Eye (tissue), 1 donor: ENCODE measurements at places on chromosomes 2 and 18.

DNA sequence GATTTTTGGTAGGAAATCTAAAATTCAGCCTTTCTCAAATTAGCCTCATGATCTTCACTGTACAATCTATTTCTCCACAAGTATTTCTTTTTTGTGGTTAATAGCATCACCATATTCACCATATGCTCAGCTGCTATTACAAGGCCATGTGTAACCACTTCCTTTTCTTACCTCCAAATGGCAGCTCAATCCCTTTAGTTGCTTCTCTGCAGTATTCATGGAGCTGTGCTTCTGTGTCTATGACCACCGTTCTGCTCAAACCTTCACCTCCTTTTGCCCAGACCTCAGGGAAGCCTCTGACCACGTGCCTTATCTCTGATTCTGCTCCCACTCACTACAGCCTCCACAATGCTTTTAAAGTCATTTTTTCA, 126.7 kb upstream of the TMEM200C start:
- no peak for DNase-seq

DNA sequence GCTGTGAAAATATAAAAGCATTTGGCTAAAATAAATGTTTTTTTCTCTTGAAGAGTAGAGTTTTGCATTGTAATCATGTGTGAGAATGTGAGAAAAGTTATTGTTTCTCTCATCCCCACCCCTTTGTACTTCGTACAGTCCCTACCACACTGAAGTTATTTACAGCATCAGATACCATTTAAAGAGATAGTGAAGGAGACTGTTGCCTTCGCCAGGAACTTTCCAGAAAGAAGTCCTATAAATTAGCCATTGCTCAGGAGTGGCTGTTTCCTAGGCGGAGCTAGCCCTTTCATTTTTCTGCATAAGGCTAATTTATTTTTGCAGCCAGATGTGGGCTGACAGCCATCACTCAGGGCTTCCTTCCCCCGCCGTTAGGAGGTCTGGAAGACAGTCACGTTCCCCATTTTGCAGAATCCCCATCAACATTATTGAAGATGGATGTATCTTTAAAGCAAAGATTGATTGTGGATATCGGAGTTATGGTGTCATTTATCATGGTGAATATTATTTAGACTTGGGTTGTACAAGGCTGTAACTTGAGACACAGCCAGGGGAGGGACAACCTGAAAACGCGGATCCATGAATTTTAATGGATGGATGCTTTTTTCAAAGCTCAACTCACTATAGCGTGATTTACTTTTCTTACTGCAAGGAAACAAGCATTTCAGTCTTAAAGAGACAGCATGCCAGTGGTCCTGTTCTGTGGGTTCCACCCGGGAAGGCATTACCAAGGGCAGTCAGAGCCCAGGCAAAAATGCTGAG, 17.1 kb downstream of the TSHZ1 start:
- no peak for DNase-seq

- DNase-seq = no peak
These were observed 91.7 kb upstream of the SEC11C start for GRCh38 chr18:59048048-59048363.

DNA sequence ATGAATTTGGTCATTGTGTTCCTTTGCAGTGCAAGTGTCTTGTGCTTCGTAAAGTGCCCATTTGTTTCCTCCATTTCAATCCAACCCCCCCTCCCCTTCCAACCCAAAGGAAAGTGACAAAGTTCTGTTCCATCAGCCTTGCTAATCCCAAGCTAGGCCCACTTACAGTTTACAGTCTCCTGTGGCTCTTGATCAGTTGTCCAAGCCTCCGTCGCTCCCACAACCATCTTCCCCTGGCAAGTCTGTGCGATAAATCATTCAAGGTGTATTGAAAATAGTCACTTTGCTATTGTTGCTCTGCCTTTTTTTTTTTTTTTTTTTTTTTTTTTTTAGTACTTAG, 6.5 kb downstream of the POU3F3 start:
- DNase-seq = peak; percentile 63

GRCh38 chr2:11435036-11435435, 30.9 kb downstream of the E2F6 start:
- no peak for DNase-seq

DNA sequence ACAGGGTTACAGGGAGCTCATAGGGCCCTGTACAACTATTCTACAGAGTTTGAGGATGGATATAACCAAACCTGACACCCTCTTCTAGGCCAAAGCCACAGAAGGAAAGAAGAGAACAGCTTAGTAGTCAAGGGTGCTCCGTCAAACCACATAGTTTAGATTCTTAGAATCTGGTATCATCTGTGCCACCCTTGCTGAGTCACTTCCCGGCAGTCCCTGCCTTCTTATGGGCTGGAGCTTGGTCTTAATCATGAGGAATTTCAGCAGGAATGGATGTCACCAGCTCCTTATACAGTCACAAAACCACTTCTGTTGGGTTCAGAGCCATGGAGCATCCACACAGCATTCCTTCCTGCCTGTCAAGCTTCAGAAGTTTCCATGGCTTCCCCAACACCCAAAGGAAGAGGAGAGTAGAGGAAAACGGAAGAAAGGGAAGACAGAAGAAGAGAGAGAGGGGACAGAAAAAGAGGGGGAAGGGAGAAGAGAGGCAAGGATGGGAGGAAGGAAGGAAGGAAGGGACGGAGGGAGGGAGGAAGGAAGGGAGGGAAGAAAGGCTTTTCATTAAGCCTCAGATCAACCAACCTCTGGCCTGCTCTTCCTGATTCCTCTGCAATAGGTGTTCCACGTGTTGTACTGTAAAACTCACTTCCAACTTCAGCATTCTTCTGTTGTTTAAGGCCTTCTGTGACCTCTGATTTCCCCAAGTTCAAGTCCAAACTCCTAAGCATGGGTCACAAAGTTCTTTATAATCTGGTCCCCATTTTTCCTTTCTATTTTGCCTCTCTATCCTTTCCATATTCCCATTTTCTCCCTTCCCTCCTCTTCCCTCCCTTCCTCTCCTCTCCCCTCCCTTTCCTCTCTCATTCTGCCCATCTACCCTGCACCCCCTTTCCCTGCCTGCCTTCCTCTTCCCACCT, 246.1 kb upstream of the TNP1 start:
- no peak for DNase-seq

- DNase-seq = no peak
These were observed 47.2 kb upstream of the XPO1 start for GRCh38 chr2:61585383-61585782.

DNA sequence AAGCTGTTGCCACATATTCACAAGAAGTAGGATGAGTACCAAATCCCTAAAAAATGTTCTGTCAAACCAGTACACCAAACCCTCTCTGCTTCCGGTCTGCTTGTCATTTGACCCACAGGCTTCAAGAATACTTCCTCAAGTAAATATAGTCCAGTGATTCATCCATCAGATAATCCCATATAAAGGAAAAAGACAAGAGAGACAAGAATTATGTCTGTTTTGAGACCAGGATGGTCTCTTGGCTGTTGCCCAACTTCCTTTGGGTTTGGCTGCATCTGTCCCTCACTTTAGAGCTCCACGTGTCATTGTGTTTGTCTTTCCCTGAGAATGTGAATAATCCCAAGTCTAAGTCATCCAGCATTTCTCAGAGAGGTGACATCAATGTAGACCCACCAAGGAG, 91.5 kb upstream of the NRP2 start:
- no peak for DNase-seq

DNA sequence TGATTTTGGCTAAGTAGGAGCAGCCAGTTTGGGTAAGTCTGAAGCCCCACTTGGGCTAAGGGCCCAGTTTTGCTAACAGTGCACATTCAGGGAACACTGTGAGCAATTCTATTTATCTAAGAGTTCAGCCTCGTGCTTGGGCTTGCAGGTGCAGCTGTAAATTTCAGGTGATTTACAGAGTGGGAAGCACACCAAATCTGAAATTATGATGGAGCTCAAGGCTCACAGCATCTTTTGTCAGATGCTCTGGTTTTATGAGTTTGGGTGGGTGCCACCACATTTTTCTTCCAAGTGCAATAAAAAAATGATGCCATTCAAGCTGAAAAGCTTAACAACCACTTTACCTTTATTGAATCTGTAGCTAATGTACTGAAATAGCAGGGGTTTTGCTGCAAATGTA, 671.2 kb downstream of the LRRTM4 start:
- no peak for DNase-seq

DNA sequence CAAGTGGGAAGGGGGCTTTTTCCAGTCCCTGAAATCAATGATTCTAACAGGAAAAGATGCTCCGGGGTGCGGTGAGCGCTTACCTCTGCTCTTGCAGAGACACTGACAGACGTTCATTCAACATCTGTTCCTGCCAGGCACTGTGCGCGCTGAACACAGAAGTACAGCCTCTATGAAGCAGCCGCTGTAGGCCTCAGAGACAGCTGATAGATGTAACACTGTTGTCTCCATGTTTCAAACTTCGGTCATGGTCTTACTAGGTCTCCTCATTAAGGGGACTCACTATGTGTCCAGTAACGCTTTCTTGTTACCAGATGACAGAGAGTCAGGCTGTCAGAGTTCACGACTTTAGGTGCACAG, 649 bp upstream of the CLIP4 start:
- no peak for DNase-seq

DNA sequence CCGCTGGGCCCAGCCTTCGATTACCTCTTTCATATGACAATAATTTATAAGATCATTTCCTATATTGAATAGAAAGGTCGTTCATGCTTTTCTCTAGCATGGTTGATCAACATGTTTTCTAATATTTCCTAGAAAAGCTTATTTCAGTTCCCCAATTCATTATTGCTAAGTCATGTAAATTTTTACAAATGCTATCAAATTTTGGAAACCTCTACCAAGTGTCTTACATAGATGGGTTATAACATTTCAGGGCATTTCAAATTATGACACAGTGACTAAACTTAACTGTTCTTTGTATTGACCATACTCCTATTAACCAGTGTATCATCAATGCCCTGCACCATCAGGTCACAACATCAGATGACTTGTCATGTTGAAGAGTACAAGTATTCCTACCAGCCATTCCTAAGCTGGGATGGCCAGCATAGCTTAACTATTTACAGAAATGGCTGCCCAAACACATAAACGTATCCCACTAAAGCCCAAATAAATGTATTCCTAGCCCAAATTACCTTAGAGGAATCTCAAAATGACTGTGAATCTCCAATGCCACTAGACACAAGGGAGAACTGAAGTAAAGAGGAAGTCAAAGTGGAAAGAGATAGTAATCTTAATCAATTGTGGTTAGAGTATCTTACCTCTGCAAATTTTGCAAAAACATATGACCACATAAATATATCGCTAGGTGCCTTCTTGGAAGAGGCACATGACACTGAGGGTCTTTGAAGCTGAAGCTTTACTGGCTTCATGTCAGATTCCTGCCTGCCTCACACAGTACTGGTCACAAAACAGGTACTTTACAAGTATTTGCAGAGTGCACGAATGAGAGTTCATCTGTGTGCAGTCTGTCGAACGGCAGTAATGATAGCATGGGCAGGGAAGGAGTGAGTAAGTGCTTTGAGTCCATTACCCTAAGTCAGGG, 87.3 kb upstream of the TLK1 start:
- DNase-seq = no peak

- DNase-seq = no peak
These were observed 25.5 kb downstream of the LGALSL start for GRCh38 chr2:64479259-64480117.
